Epithelial cell of esophagus (primary cell): ENCODE measurements at places on chromosomes 4 and X.

GRCh38 chr4:159018062-159018629 is 84.7 kb upstream of the RAPGEF2 start:
- no peak for DNase-seq

DNA sequence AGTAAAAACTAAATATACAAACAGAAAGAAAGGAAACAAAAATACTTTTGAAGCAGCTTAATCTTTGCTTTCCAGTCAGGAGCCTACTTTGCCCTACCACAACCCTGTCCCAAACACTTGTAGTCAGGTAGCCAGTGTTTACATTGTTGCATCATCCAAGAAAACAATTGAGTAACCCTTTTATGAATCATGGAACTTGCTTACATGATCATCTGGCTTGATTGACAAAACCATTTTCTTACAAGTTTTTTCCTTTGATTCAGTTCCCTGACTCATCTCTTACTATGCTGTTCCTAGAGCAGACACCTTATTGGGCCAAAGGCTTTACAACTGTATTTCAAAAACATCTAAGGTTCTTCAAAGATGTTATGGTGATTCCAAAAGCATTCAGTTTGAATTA is 740.1 kb downstream of the KLHL13 start:
- DNase-seq: peak; percentile 83

DNA sequence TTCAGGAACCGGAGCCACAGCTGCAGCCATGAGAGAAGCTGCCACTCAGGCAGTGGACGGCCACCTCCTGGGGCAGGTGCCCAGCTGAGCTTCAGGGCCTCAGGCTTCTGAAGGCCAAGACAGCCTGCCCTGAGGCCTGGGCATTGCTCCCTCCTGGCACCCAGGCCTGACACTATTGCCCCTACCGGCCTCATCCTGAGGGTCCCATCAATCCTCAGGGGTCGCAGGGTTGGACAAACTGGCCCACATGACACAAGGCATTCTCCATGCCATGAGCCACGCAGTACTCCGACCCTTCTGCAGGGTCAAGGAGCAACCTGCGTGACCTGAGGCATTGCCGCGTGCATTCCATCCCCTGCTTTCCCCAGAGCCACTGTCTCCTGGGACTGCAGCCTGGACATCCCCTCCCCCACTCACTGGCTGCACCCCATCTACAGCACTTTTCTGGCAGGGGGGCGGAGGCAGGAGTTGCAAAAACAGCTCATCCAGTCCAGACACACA is 3.0 kb upstream of the ZFP92 start:
- no peak for DNase-seq

DNA sequence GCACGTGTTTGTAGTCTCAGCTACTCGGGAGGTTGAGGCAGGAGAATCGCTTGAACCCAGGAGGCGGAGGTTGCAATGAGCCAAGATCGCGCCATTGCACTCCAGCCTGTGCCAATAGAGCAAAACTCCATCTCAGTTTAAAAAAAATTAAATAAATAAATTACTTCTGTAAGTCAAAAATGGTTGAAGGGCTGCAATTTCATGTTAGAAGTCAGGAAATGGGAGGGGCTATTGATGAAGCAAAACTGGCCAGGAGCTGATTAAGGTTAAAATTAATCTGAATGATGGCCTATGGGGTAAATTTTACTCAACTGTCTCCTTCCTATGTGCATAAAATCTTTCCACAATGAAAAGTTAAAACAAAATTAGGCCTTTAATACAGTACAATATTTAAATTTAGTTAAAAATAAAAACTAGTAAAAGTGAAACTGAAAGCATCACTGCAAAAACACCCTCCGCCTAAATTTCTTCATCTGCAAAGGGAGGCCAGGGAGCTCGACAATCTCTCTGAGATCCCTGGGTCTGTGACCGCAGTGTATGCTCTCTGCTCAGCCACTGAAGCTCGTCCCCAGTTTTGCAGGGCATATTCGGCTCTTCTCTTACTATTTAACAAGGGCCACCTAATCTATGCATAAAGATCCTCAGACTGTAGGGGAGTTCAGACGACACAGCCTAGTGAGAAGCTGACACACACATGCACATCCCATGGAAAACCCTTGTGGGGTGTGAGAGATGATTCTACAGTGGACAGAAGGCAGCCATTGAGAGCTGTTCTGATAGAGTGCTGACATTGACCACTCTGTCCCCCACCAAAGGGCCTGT is 57.2 kb downstream of the IRF2 start:
- DNase-seq: no peak

- DNase-seq: no peak
These were observed 300.0 kb downstream of the SH2D1A start for GRCh38 chrX:124646403-124646802.

DNA sequence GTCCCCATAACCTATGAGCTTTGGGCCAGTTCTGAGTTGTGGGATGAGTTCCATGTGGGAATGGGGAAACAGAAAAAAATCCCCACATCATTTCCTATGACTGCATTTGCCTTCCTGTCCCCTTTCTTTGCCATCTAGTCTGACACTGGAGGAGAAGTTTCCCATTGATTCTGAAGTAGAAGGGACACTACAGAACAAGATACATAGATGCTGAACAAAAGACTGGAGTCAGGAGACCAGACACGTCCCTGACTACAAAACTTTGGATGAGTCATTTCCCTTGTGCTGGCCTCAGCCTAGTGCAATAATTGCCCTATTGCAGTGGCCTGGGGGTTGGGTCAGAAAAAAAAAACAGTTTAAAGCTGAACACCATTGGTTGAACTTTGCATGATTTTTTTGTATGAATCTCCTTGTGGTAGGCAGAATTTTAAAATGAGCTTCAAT is 22.1 kb downstream of the BEX3 start:
- peak; percentile 69 for DNase-seq

DNA sequence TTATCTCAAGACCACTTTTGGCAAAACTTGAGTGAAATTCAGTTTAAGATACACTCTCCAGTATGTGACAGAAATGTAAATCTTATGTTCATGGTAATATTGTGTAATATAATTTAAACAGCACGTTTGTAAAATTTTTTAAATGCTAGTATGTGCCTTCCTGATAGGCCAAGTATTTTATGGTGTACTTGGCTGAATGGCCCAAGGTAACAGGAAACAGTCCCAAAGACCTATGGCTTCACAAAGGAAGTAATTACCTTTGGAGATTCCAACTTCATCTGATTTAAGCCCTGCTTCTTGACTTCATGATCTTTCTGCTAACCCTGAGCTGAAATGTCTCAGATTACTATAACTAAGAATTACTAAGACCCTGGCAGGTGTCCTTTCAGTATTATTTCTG is 20.3 kb downstream of the TEC start:
- DNase-seq: no peak

- peak; percentile 4 for DNase-seq
These were observed 559.0 kb upstream of the AMOT start for GRCh38 chrX:113399506-113400192.

- no peak for DNase-seq
These were observed 7.7 kb upstream of the RAP1GDS1 start for GRCh38 chr4:98253499-98253898.

GRCh38 chrX:71214604-71215337 is 8.3 kb upstream of the GJB1 start:
- no peak for DNase-seq

DNA sequence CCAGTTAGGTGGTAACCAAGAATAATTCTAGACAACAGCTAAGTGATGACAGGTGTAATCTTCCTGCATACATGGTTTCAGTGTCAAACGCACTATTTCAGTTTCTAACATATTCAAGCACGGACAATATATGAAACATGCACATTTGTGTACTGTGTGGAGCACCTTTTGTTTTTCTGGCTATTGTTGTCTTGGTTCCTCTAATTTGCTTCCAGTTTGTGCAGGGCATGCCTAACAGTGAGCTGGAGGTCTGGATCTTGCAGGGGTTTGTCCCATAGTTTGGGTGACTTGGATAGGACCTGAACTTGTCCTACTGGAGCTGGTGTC is 70.5 kb upstream of the TBC1D9 start:
- no peak for DNase-seq

- DNase-seq: no peak
These were observed 77.2 kb downstream of the SH3KBP1 start for GRCh38 chrX:19810006-19810774.
